ENCODE measurements at places on chromosomes 16 and 17.

- DNase-seq: no peak
Measured at GRCh38 chr17:65785109-65785508, 223.7 kb upstream of the AXIN2 start.

DNA sequence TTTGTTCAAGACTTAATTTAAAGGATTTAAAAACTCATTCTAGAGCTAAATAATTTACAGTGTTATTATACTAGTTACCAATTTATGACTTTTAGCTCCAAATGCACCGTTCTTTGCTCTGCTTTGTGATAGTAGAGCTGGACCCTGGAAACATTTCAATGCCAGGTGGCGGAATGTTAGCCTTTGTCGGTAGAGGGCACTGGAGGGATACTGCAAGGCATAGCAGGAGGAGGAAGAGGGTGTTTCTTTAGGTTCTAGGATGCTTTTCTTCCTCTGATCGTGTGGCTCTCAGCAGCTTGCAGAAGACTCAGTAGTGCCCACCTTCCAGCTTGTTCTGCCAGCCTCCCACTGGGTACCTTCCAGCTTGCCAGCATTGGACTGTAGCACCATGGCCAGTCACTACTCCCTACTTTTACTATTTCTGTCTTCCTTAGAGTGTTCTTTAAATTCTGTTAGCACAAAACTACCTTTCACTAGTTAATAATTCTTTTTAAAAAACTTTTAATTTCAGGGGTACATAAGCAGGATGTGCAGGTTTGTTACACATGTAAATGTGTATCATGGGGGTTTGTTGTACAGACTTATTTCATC lies 325.3 kb downstream of the UTP18 start:
- no peak for DNase-seq

DNA sequence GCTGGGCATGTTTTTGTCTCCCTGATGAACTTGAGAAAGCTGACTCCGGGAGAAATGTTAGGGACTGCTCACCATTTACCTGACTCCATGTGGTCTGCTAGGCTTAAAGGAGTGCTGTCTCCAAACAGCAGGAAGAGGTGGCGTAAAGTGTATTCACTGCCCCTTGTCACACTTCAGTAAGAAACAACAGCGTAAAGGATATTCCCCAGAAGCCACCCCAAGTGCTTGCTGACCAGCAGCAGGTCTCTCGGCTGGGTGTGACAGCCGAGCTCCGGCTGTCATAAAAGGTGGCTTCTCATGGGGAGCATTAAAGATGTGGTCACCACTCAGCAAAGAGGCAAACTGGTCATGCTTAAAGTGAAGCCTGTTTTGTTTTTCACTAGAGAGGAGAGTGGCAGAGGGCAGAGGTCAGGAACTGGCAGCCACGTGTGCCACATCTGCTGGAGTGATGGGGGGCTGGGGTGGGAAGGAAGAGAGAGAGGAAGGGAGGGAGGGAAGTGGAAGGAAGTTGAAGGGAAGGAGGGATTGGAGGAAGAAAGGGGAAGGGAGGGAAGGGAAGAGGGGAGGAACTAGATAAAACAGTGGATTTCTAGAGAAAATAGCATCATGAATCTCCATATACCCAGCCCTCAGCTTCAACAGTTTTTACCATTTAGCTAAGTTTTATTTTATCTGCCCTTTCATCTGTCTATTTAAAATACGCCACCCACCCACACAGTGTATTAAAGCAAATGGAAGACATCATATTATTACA lies 119.3 kb downstream of the CLEC16A start:
- no peak for DNase-seq

- DNase-seq: no peak
Measured at GRCh38 chr17:78355045-78355641, 4.7 kb downstream of the SOCS3 start.

DNA sequence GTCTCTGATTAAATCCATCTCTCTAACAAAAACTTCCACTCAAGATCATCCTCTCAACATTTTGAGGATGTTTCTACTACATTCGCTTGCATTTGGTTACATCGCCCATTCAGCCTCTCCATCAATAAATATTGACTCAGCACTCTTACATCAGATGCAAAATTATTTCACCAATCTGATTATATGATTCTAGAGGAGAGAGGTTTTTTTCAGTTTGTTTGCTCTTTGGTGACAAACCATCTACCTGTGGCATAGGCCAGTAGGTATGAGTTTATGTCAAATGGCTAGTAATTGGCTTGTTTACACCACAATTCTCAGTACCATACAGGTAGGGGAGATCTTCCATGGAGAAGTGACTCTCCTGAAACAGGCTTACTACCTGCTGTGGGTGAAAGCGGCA lies 52.3 kb downstream of the TOX3 start:
- no peak for DNase-seq

GRCh38 chr16:2237102-2237482 lies 848 bp downstream of the DNASE1L2 start:
- no peak for DNase-seq

DNA sequence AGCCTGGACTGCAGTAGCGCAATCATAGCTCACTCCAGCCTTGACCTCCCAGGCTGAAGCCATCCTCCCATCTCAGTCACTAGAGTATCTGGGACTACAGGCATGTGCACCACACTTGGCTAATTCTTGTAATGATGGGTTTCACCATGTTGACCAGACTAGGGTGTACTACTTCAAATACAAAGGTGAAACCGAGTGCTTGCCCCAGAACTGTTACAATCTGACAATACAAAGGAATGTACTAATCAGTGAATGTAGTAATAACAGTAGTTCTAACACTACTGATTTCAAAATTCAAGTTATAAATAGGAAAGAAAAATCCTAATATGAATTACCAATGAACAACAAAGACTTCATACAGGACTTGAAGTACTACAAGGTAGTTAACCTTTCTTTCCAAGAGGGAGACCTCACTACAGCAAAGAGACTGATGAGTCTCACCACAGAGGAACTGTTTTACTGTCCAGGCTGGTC lies 24.4 kb downstream of the CRK start:
- DNase-seq: no peak

DNA sequence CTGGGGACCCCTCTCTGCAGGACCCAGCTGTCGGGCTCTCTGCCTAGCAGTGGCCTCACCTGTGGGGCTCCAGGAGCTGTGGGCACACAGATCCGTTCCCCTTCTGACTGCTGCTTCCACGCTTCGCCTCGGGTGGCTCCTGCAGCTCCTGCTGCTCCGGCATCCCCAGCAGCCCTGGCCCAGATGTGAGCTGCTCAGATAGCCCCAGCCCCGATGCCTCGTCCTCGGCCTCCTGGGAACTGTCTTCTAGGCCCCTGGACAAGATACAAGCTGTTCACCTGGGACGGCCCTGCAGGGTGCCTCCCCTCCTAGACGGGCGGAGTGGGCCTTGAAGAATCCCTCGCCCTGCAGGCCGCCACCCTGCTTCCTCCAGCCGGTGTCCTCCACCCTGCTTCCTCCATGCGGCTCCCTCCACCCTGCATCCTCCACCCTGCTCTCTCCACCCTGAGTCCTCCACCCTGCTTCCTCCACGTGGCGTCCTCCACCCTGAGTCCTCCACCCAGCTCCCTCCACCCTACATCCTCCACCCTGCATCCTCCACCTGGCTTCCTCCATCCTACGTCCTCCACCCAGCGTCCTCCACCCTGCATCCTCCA lies 11.0 kb downstream of the EMC6 start:
- DNase-seq: no peak

- no peak for DNase-seq
Measured at GRCh38 chr17:77898521-77899434, 59.7 kb upstream of the TNRC6C start.

DNA sequence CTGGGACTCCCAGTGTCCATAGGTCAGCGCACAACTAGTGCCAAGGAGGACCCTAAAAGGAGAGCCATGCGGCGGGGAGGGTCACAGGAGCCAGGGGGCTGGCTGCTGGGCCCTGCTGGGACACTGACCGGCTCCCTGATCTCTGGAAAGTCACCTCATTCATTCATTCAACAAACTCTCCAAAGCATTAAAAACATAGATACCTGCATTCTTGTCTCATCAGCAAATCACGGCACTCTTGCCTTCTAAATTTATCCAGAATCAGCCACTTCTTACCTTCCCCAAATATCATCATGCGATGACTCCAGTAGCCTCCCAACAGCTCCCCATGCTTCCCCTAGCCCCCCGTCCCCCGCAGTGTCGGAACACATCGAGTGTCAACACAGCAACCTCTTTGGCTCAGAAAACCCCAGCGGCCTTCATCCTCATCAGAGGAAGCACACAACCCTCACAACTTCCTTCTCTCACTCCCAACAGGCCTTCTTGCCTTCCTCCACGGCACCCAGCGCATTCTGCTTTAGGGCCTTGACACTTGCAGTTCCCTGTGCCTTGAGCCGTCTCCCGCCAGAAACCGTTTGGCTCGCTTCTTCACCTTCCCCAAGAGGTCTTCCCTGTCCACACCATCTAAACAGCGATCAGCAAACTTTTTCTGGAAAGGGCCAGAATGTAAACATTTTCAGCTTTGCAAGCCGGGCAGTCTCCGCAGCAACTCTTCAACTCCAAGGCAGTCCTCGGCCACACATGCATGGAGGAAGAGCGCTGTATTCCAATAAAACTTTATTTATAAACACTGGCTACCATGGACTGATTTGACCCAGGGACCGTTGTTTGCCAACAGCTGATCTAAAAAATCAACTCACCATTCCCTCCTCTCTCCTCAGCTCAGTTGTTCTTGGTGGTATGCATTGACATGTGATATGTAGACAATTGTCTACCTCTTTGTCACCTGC lies 119.5 kb upstream of the TNRC6C start:
- DNase-seq: no peak

Measured in head of caudate nucleus (tissue), 42 donors.